Muscle of leg (tissue), 16 donors: ENCODE measurements at places on chromosomes 2 and 18. TPM values are rescaled to one million over a fixed set of nuclear protein-coding genes. Genes with fewer than 3 reads are reported as not detected.

GRCh38 chr2:25856377-25856776, 21.9 kb downstream of the ASXL2 start:
- DNase-seq: no peak
- H3K36me3 ChIP-seq: no peaks in the 10 kb centered on the region
- H3K4me3 ChIP-seq: no peak overlapping the region
- H3K27ac ChIP-seq: no peak overlapping the region

DNA sequence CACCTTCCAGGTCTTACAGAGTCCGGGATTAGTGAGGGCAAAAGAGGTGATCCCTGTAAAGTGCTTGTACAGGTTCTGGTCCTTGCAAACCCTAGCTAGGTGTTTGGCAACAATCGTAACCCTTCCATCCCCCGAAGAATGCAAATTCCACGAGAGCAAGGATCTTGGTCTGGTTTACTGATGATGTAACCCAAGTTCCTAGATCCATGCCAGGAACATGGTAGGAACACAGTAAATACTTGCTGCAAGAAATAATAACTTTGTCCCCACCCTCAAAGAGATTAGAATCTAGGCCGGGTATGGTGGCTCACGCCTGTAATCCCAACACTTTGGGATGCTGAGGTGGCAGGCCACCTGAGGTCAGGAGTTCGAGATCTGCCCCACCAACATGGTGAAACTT, 6.8 kb upstream of the NEU2 start:
- no peaks in the 10 kb centered on the region for H3K36me3 ChIP-seq
- H3K4me1 ChIP-seq: no peaks in the 10 kb centered on the region
- H3K27ac ChIP-seq: no peak overlapping the region

The ACTR3 gene
- total RNA-seq: 107 TPM

DNA sequence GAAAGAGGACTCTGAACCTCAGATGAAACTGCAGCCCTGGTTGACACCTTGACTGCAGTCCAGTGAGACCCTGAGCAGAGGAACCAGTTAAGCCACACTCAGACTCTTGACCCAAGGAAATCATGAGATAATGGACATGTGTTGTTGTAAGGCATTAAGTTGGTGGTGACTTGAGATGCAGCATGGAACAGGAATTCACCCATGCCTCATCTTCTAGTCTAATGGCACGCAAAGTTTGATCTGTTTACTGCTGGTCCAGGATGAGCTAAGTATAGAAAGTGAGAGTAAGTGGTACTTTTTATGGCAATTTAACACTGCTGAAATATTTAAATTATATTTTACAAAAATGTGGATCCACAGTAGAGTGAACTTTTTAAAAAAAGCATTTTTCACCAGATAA, 51.3 kb upstream of the LTBP1 start:
- no peak overlapping the region for H3K4me3 ChIP-seq
- no peaks in the 10 kb centered on the region for H3K27me3 ChIP-seq
- no peak for DNase-seq
- no peaks in the 10 kb centered on the region for H3K36me3 ChIP-seq
- no peak overlapping the region for H3K27ac ChIP-seq

The CAPN14 gene
- 0.09 TPM for total RNA-seq

- H3K4me1 ChIP-seq: peaks cover 31% of the 10 kb centered on the region
- H3K4me3 ChIP-seq: no peak overlapping the region
- peaks cover 51% of the 10 kb centered on the region for H3K27me3 ChIP-seq
- no peak overlapping the region for H3K27ac ChIP-seq
- no peak for DNase-seq
Observed at GRCh38 chr2:239006622-239007285, 158.9 kb downstream of the TWIST2 start.

DNA sequence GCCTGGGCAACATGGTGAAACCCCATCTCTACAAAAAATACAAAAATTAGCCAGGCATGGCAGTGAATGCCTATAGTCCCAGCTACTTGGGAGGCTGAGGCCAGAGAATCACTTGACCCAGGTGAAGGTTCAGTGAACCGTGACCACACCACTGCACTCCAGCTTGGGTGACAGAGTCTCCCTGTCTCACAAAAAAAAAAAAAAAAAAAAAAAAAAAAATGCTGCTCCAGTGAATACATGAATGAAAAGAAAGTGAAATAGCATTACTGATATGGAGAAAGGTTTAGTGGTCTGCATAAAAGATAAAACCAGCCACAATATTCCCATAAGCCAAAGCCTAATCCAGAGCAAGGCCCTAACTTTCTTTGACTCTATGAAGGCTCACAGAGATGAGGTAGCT, 44.5 kb downstream of the METTL8 start:
- no peak for DNase-seq
- H3K4me3 ChIP-seq: no peak overlapping the region
- no peaks in the 10 kb centered on the region for H3K27me3 ChIP-seq
- no peaks in the 10 kb centered on the region for H3K4me1 ChIP-seq

The HRH4 gene
- total RNA-seq: 0.09 TPM

GRCh38 chr18:3486512-3486911, 36.5 kb downstream of the TGIF1 start:
- no peak overlapping the region for H3K27ac ChIP-seq
- no peaks in the 10 kb centered on the region for H3K27me3 ChIP-seq
- no peak for DNase-seq
- peaks cover 6% of the 10 kb centered on the region for H3K4me1 ChIP-seq
- H3K36me3 ChIP-seq: no peaks in the 10 kb centered on the region
- no peak overlapping the region for H3K4me3 ChIP-seq

DNA sequence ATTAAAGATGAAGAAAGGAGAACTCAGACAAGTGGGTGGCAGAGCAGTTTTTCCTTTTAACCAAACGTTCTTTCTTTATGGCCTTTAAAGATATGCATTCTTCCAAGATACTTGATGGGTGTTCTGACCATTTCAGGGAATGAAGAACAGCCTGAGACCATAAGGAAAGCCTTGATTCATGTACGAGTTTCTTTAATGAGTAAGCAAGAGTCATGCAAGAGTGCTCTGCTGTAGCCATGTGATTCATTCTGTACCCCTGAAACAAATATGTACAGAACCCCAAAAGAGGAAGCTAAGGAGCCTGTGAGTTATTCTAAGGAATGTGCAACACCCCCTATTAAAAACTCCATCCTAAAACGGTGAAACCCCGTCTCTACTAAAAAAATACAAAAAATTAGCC, 372.8 kb downstream of the MTX2 start:
- peaks cover 49% of the 10 kb centered on the region for H3K27me3 ChIP-seq
- no peak overlapping the region for H3K4me3 ChIP-seq
- no peaks in the 10 kb centered on the region for H3K36me3 ChIP-seq
- no peak for DNase-seq
- H3K4me1 ChIP-seq: peaks cover 2% of the 10 kb centered on the region

The HOXD4 gene
- 2.2 TPM for total RNA-seq
